Right atrium auricular region (tissue), 2 donors: ENCODE measurements at places on chromosomes 16 and 17. TPM values are rescaled to one million over a fixed set of nuclear protein-coding genes. Genes with fewer than 3 reads are reported as not detected.

Gene RPTOR
- 19.9 TPM for total RNA-seq

DNA sequence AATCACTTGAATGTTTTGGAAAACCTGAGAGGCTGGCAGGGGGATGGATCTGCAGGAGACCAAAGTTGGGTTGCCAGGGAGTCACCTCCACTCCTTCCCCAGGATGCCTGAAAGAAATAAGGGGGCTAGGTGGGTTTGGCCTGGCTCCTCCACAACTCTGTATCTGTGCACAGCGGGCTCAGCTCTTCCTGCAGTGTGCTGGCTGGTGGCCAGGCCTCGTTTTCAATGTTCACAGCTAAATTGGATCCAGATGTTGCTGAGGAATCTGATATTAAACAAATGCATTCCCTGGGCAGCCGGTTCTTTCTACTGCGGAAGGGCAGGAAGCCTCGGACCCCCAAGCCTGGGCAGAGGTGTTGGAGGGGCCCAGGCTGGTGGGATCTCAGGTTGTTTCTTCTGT, 106.2 kb downstream of the N4BP1 start:
- DNase-seq = peak; percentile 61

DNA sequence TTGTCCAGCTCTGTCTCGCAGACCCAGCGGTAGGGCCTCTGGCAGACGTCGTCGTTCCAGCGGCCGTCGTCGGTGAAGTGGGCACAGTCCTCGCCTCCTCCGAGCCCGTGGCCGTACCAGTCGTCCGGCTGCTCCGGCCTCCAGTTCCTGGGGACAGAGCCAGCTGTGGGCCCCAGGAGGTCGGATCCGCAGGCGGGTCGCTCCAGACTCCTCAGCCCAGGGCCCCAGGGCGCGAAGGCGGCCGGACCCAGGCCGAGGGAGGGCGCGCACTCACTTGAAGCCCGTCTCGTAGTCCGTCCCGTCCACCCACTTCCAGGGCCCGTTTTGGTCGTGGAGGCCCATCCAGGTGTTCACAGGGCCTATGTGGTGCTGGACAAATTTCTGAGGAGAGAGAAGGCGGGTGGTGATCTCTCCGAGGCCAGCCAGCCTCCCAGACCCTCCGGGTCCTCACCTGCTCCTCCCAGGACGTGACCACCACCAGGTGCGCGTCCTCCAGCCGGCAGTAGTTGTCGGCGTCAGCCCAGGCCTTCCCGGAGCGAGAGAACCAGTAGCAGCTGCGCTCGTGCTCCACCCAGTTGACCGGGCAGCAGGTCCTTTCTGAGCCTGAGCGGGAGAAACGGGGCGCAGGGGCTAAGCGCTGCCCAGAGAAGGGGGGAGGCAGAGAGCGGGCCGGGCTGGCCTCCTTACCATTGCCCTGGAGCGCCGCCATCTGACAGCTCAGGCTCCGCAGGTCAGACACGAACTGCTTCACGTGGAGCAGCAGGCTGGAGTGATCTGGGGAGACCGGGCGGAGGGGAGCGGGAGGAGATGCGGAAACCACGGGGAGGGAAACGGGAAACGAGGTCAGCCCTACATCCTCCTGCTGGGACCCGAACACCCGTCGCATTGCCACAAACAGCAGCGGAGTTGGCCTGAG, 5.2 kb downstream of the ASGR1 start:
- DNase-seq = no peak

DNA sequence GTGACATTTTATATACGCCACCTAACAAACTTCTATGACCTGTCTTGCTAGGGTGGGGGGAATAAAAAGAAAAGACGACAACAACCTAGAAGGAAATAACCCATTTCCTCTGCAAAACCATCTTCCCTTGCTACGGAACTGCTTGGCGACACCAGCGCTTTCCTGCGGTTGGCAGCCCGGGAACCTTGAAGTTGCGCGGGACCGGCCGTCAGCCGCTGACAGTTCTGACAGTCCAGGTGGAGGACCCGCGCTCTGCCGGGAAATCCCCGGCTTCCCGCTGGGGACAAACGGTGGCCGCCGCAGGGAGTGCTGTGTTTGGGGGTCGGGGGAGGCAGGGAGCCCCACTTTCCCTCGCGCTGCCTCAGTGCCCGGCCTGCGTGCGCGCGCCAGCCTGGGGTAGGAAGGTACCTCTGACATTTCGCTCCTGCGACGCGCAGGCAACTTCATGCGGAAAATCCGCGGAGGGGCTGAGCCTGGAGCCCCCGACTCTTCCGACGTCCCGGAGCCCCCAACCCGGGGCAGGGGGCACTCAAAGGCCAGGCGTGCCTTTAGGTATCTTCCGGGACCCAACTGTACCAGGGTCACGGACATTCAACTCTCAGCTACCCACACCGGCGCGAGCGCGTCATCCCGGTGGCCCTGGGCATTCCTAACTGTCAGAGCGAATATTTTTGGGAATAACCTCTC, 516 bp downstream of the SLC16A6 start:
- DNase-seq = no peak

- DNase-seq = no peak
Measured at GRCh38 chr17:9839433-9839832, 13.7 kb downstream of the GLP2R start.

DNA sequence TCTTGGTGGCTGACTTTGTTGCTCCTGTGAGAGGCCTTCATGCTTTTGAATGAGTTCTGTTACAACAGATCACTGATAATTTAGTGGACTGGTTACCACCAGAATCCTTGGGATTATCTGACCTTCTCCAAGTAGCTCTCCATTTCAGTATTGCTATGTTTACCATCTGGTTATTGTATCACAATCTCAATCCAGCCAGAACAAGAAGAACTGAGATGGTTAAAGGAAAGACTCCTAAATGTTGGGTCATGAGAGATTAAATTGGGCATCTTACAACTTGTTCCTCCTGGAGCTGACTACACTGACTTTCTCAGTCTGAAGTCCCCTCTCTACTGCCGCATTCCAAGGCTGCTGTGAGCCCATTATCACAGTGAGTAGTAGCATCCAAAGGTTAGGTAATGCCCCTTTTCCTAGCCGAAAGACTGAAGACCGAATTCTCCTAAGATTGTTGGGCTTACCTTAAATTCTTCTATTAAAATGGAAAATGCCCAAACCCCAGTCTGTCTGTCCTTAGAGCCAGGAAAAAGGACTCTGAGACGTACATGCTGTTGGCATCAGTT, 181.7 kb upstream of the TBX2 start:
- DNase-seq = no peak

DNA sequence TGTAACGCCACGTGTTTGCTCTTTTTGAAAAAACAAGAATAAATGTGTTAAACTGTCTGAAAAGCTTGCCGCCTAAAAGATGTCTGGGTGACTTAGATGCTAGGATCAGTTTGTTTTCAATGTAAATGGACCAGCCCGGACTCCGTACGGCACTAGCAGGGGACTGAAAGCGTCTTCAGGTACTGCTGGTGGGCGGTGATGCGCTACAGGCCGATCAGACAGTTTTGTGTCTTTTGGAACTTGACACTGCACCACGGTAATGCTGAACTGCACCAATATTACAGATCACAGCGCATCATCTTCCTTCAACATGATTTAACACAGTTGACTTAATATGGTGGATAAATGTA, 727 bp upstream of the MBTPS1 start:
- DNase-seq = peak; percentile 59
